ENCODE measurements at places on chromosomes 6 and 20.

- no peak for DNase-seq
Measured at GRCh38 chr20:8020314-8021079, 936 bp upstream of the TMX4 start.

DNA sequence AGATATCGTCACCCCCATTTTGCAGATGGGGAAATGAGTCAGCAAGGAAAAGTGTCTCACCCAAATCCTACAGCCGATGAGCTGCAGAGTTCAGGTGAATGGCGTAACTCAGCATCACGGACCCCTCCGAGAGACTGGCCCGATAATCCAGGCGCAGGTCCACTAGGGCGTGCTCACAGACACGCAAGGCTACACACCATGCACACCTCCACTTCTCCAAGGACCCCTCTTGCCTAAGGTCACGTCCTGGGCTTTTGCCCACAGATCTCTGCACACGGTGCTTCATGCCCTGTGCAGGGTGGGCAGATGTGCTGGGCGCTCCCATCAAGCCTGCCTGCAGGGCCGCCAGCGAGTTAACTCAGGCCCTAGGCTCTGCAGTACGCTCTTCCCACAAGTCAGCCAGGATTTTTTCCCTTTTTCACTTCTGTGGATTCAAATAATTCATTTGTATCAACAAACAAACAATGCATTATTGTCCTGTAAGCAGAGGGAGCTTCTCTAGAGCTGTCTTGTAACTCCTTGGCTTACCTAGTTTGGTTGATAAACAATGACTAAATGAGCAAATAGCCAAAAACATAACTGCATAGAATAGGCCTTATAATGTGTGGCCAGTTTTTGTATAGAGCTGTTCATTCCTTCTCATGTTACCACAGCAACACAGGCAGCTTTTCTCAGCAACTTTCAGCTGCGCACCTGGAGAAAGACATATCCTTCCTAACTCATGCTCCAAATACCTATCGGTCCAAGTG lies 139.1 kb downstream of the AGPAT4 start:
- no peak for DNase-seq

- no peak for DNase-seq
Measured at GRCh38 chr6:51302431-51302830, 483.8 kb downstream of the TFAP2B start.

GRCh38 chr20:63101781-63102720 lies 95.3 kb upstream of the BHLHE23 start:
- DNase-seq = peak; percentile 54

GRCh38 chr6:16844183-16844582 lies 82.9 kb upstream of the ATXN1 start:
- no peak for DNase-seq

DNA sequence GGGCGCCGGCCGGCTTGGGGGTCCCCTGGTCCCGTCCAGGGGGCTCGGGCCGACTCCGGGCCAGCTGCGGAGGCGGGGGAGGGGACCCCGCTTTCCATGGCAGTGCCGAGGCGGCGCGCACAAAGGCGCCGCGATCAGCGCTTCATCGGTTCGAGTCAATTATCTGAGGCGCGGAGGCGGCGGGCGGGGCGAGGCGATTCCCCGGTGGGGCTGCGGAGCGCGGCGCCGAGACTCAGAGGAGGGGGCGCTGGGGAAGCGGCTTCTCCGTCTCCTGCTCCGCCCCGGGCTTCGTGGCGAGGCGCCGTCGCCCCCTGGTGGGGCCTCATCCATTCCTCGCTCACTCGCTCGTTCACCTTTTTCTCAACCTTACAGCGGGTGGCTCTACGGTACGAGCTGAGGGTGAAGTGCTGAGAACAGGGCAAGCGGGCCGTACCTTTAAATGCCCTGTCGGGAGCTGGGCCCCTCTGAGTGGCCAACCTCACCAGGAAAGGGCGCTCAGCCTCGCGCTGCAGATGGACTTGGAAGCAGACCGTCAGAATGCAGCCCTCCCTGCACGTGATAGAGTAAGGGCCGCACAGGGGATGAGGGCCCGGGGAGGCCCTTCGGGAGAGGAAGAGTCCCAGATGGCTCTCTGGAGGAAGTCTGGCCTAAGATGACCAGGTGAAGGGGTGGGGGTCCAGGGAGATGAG lies 39.9 kb downstream of the SLC52A3 start:
- DNase-seq = peak; percentile 28

GRCh38 chr6:61711849-61712248 lies 574.2 kb downstream of the KHDRBS2 start:
- DNase-seq = no peak

GRCh38 chr6:132400555-132400882 lies 756 bp downstream of the MOXD1 start:
- DNase-seq = no peak

GRCh38 chr20:3238616-3239025 lies 369 bp downstream of the SLC4A11 start:
- DNase-seq = peak; percentile 36

DNA sequence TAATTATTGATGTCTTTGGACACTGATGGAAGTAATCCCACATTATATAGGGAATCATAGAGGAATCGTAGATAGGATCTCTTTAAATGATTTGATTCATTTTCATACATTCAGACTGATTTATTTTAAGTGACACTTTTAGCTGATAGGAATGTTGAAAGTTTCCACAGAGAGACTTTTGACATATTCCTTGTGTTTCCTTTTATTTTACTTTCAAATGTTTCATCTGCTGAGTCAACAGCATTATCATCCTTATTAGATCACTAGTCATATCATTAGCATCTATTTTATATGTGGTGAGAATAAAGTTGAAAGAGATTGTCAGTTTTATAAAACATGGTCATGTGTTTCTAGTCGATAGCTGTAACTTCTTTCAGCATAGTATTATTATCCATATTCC lies 13.4 kb downstream of the DCBLD1 start:
- DNase-seq = no peak

DNA sequence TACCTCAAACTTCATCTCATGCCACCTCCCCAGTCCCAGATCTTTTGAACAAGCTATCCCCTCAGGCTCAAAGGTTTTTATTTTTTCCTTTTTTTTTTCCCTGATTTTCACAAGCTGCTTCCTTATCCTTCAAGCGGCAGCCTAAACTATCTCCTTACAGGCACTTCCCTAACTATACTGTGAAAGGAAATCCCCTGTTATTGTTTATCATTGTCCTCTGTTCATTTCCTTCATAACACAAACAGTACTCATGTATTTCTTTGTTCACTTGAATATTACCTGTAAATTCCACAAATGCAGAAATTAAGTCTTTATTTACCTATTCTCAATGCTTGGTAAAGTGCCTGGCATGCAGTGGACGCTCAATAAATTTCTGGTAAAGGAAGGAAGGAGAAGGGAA lies 48.9 kb downstream of the ME1 start:
- DNase-seq = no peak

DNA sequence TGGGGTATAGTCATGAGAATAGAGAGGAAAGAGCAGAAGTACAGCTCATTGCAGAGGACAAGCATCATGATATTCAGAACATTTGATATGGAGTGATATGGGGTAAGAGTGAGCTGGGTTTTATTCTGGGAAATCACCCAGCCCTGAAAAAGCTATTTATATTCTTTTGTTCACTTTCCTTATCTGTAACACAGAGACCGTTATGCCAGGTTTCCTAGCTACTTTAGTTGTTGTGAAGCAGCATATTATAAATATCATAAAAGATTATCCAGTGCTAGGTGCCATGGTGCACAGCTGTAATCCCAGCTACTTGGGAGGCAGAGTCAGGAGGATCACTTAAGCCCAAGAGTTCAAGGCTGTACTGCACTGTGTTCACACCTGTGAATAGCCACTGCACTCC lies 9.8 kb upstream of the DEFB129 start:
- DNase-seq = no peak

DNA sequence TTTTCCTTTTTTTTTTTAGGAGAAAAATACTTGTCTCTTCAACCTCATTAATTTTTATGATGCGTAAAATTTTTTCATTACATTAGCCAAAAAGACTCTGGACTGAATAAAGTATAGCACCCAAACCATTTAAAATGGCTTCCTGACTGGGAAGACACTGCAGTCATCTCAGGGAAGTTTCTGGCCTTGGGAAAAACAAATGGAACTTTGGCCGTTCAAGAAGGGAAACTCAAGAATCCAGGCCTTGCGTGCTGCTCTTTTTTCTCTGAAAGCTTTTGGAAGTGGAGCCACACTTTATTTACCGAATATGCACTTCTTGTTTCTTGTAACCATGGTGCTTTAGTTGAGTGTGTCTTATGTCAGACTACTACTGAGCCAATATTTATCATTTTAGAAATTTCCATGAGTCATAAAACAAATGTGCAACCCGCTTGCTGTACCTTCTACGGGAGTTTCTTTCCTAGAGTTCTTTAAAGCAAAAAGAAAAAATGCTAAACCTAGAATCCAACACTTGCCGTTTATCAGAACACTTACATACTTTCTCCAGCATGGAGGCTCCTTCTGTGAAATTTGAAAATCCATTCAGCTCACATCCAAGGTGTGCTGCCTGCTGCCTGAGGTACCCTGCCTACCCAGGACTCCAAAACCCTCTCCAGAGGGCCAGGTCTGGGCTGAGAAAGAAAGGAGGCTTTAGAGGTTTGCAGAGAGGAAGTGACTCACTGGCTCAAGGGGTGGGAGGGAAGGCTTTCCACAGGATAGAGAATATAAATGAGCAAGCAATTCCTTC lies 11.5 kb upstream of the DSTN start:
- no peak for DNase-seq

GRCh38 chr6:157236040-157236725 lies 87.1 kb downstream of the TMEM242 start:
- no peak for DNase-seq

DNA sequence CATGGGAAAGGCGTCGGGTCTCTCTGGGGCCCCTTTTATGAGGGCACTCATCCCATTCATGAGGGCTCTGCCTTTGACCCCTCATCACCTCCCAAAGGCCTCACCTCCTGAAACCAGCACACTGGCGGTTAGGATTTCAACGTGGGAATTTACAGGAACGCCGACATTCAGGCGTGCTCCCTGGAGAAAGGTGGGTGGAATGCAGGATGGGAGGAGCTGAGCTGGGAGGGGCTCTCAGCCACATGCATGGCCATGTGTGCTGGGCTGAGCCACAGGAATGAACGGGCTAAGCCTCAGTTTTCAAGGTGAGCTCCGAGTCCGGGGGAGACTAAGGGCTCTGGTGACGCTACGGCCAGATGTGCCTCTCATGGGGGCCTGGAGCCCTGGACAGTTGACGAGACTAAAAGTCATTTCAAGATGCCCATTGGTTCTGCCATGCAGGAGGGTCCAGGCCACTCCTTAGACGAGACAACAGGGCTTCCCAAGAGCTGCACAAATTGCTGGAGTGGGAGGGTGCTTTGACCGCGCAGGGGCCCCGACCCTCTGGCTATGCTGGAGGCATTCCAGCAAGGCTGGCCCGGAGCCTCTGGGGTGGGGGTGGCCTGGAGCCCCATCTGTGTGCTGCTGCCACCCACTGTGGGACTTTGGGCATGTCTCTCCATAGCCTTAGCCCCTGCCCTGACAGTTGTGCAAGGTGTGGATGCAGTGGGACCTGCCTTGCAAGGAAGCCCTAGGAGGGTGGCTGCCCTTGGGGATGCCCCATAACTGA lies 3.8 kb upstream of the ARFGAP1 start:
- no peak for DNase-seq

DNA sequence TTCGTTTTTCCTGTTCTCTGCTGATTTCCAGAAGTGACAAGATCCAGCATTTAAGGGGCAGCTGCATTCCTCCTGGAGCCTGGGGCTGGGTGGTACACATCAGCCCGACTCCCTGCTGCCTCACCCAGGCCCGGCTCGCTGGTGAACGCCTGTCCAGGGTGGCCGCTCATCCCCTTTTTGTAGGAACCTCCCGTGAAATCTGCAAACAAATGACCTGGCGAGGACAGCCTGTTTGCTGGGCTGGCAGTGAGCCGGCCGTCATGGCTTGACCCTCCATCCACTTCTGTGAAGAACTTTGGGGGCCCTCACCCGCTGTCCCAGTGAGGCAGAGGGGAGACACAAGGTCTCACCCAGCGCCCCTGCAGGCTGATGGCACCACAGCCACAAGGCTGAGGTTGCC lies 39.0 kb downstream of the PYGB start:
- DNase-seq = no peak

DNA sequence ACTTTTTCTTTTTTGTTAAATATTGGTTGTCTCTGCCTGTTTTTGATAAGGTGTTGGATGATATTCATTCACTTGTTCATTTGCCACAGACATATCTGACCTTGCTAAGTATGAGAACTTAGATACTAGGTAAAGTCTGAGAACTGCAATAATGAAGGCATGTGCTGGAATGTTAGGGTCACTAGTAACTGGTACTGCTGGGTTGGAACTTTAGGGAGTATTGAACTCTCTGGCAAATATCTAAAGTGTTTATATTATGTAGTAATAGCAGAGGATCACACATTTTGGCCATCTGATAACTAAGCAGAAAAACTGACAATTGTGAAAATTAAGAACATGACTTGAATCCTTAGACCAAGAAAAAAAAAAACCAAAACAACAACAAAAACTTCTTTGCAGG lies 162.7 kb downstream of the MEI4 start:
- no peak for DNase-seq

DNA sequence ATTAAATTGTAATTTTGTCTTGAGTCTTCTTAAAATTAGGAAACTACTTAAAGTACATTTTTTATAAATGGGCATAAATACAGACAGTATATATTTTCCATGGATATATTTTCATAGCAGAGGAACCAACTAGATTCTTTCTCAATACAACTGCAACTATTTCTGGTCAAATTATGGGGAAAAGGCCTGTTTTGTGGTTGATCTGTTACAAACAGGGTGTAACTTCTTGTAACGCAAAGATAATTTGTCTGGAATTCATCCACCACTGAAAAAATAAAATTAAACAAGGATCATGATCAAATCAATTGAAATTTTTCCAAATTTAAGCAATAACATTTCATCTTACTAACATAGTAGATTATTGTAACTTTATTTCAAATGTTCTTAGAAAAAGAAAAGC lies 67.2 kb upstream of the RNF146 start:
- no peak for DNase-seq

DNA sequence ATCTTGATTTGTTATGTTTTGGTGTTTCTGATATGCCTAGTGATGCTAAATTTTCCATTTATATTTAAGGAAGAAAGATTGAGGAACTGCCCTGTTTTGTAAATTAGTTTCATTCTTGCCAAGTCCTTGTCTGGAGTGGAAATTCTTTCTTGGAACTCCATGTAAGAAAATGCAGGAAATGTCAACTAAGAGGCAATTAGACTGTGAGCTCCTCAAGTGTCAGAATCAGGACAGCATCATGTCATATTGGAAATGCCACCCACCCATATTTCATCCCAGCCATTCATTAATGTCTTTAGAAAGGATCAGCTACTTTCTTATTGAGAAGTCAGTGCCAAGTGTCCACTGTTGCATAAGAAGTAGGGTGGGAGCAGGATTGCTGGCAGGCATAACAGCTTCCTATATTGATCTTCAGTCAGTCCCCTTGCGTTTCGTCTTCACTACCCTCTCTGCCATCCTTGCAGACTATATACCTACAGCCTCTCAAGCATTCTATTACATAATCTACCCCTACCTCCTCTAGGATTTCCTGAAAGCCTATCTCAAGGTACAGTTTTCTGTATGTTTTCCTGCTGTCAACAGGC lies 42.4 kb downstream of the HAO1 start:
- no peak for DNase-seq

- DNase-seq = no peak
Measured at GRCh38 chr6:129194306-129194941, 311.5 kb downstream of the LAMA2 start.
